ENCODE measurements at places on chromosomes 11 and 22.

DNA sequence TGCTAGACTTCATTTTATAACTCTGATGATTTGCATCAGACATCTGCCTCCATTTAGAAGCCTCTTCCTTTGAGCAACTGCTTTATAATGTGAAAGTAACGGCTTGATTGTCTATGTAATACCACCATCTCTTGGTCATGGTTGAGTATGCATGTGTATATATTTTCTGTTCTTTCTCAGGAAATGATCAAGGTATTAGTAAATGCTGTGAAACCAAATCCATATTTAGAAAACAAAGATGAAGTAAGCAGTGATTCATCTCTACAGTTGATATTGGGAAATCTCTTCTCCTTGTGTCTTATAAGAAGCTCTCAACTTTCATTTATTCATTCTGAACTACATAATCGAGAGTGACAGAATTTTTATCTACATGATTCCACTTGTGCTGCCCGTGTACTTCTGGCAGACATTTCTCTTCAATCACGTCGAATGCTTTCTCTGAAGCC, 104.6 kb upstream of the ANO3 start:
- no peak for DNase-seq
- H3K27ac ChIP-seq: no peak overlapping the region
- H3K36me3 ChIP-seq: no peaks in the 10 kb centered on the region
- H3K27me3 ChIP-seq: no peaks in the 10 kb centered on the region
- H3K4me1 ChIP-seq: no peaks in the 10 kb centered on the region

GRCh38 chr11:13163158-13163557, 114.4 kb upstream of the BMAL1 start:
- no peaks in the 10 kb centered on the region for H3K36me3 ChIP-seq
- H3K4me3 ChIP-seq: no peak overlapping the region
- no peaks in the 10 kb centered on the region for H3K4me1 ChIP-seq
- H3K27ac ChIP-seq: no peak overlapping the region

- no peak for DNase-seq
- H3K27me3 ChIP-seq: peaks cover 9% of the 10 kb centered on the region
- no peaks in the 10 kb centered on the region for H3K4me1 ChIP-seq
- H3K36me3 ChIP-seq: no peaks in the 10 kb centered on the region
Observed at GRCh38 chr11:119941636-119942411, 196.1 kb downstream of the TRIM29 start.

- no peak overlapping the region for H3K27ac ChIP-seq
- no peak for DNase-seq
- H3K36me3 ChIP-seq: no peaks in the 10 kb centered on the region
- H3K4me1 ChIP-seq: peaks cover 6% of the 10 kb centered on the region
Observed at GRCh38 chr11:45102361-45102809, 44.1 kb upstream of the PRDM11 start.

- H3K4me1 ChIP-seq: peaks cover 53% of the 10 kb centered on the region
- H3K27me3 ChIP-seq: no peaks in the 10 kb centered on the region
- peak; percentile 79 for DNase-seq
- H3K36me3 ChIP-seq: no peaks in the 10 kb centered on the region
Observed at GRCh38 chr22:19120829-19121630, 1.2 kb downstream of the DGCR2 start.

DNA sequence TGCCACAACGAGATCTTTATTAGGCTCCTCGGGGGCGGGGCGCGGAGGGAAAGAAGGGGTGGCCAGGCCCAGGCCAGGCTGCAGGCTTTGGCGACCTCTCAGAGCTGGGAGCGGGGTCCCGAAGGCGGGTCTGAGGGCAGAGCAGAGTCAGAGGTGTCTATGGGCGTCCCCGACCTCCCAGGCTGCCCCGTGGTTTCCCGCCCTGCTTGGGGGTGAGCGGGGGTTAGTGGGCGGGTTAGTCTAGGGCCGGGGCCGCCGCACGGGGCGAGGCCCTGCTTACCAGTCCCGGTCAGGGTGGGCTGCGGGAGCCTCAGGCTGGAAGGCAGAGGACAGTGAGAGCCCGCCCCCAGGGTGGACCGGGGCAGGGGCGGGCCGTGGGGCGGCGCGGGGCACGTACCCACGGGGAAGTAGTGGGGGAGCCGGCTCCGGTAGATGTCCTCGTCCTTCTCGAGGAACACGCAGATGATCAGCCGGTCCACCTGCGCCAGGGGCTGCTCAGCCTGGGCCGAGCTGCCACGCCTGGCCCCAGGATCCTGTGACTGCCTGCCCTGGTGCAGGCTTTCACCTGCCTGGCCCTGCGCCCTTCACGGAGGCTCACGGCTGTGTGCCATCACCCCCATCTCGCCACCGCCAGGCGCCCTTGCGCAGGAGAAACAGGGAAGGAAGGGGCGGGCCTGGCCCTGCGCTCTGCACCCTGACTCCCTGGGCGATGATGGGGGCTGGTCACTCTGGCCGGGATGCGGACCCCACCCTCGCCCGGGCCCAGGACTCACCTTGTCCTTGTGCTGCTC, 12.5 kb downstream of the OTUB1 start:
- peak overlapping the region; percentile 44 for H3K4me3 ChIP-seq
- H3K4me1 ChIP-seq: peaks cover 37% of the 10 kb centered on the region
- H3K36me3 ChIP-seq: peaks cover 38% of the 10 kb centered on the region

GRCh38 chr11:1483445-1483961, 3.1 kb downstream of the MOB2 start:
- peaks cover 14% of the 10 kb centered on the region for H3K36me3 ChIP-seq
- no peak overlapping the region for H3K4me3 ChIP-seq
- H3K27me3 ChIP-seq: no peaks in the 10 kb centered on the region
- peaks cover 48% of the 10 kb centered on the region for H3K4me1 ChIP-seq
- no peak overlapping the region for H3K27ac ChIP-seq

DNA sequence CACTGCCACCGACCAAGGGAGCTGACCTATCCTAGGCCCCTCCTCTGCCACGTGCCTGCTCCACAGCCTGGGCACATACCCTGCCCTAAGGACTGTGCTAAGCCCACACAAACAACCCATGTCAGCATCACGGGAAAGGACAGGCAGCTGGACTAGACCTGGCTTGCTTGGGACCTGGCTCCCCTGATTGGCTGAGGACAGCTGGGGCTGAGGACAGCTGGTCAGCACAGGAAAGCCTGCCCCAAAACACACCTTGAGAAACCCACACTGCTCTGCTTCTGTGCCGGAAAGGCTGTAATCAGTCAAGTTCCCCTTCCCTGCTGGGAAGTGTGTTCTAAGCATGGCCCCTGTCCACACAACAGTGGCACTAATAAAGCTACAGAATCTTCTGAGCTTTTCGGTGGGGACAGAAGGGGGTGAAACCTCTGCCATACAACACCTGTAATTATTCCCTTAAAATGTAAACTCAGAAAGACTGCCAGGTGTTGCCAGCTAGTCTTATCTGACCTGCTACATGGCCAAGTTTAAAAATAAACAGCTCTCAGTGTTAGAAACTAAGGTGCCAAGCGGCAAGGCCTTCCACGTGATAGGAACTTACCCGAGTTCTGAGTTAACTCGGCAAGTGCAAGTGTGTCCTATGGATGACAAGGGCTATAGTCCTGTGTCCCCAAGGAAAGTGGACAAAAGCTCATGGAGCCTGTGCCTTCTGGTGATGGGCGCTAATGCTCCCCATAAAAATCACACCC, 35.7 kb upstream of the ARFGAP3 start:
- H3K36me3 ChIP-seq: peaks cover 27% of the 10 kb centered on the region
- DNase-seq: no peak
- peaks cover 53% of the 10 kb centered on the region for H3K4me1 ChIP-seq
- no peak overlapping the region for H3K4me3 ChIP-seq
- peak overlapping the region; percentile 72 for H3K27ac ChIP-seq
- no peaks in the 10 kb centered on the region for H3K27me3 ChIP-seq

DNA sequence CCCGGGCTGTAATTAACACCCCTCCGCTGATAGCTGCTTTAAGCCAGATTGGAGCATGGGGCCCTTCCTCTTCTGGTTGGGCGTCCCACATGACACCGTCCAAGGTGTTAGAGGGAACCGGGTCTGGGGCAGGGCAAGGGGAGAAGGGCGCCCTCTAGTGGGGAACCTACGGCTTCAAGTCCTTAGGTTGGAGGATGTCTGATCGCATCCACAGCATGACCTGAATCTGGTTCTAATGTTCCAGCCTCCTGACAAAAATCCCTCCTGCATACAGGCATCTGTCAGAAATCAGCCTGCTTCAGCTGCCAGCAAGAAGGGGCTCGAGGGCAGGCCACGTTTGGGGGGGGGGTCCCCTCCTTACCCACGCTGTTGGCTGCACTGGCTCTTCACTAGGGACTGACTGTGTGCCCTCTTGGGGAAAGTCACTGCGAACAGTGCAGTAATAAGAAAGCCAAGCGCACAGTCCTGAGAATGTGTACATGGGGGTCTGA, 94.2 kb upstream of the TBCEL start:
- no peaks in the 10 kb centered on the region for H3K36me3 ChIP-seq
- no peak for DNase-seq
- no peak overlapping the region for H3K4me3 ChIP-seq
- H3K27ac ChIP-seq: no peak overlapping the region
- H3K27me3 ChIP-seq: no peaks in the 10 kb centered on the region

DNA sequence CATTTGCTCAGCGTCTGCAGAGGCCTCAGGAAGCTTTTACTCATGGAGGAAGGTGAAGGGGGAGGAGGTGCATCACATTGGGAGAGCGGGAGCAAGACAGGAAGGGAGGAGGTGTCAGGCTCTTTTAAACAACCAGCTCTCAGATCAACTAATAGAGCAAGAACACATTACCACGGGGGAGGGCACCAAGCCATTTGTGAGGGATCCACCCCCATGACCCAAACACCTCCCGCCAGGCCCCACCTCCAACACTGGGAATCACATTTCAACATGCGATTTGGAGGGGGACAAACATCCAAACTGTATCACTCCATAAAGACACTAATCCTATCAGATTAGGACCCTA, 18.9 kb upstream of the THY1 start:
- DNase-seq: no peak
- no peaks in the 10 kb centered on the region for H3K4me1 ChIP-seq
- no peaks in the 10 kb centered on the region for H3K27me3 ChIP-seq
- no peak overlapping the region for H3K4me3 ChIP-seq
- H3K27ac ChIP-seq: no peak overlapping the region

- DNase-seq: no peak
- no peak overlapping the region for H3K27ac ChIP-seq
- H3K4me3 ChIP-seq: no peak overlapping the region
- H3K27me3 ChIP-seq: no peaks in the 10 kb centered on the region
Observed at GRCh38 chr22:27210111-27210730, 552.8 kb downstream of the MIAT start.

GRCh38 chr11:131447898-131448297, 77.5 kb downstream of the NTM start:
- DNase-seq: no peak
- no peaks in the 10 kb centered on the region for H3K36me3 ChIP-seq
- H3K4me1 ChIP-seq: no peaks in the 10 kb centered on the region
- H3K27ac ChIP-seq: no peak overlapping the region
- no peaks in the 10 kb centered on the region for H3K27me3 ChIP-seq

- H3K27me3 ChIP-seq: no peaks in the 10 kb centered on the region
- no peaks in the 10 kb centered on the region for H3K36me3 ChIP-seq
- peaks cover 28% of the 10 kb centered on the region for H3K4me1 ChIP-seq
- DNase-seq: no peak
- peak overlapping the region; percentile 13 for H3K27ac ChIP-seq
Observed at GRCh38 chr11:12800032-12800671, 125.9 kb downstream of the TEAD1 start.

GRCh38 chr11:113873236-113873626, 2.1 kb downstream of the USP28 start:
- H3K27me3 ChIP-seq: no peaks in the 10 kb centered on the region
- no peak for DNase-seq
- no peaks in the 10 kb centered on the region for H3K36me3 ChIP-seq
- H3K4me3 ChIP-seq: no peak overlapping the region
- peaks cover 3% of the 10 kb centered on the region for H3K4me1 ChIP-seq
- no peak overlapping the region for H3K27ac ChIP-seq

- H3K36me3 ChIP-seq: no peaks in the 10 kb centered on the region
- H3K4me3 ChIP-seq: no peak overlapping the region
- peak; percentile 11 for DNase-seq
Observed at GRCh38 chr11:71311928-71312510, 59.6 kb upstream of the SHANK2 start.

- no peak overlapping the region for H3K27ac ChIP-seq
- H3K4me1 ChIP-seq: no peaks in the 10 kb centered on the region
- H3K36me3 ChIP-seq: no peaks in the 10 kb centered on the region
- no peak for DNase-seq
Observed at GRCh38 chr11:5291207-5291838, 10.4 kb downstream of the OR51B4 start.

- H3K4me1 ChIP-seq: no peaks in the 10 kb centered on the region
- H3K36me3 ChIP-seq: no peaks in the 10 kb centered on the region
- H3K27me3 ChIP-seq: no peaks in the 10 kb centered on the region
- H3K27ac ChIP-seq: no peak overlapping the region
- no peak overlapping the region for H3K4me3 ChIP-seq
Observed at GRCh38 chr11:111176603-111177002, 68.9 kb upstream of the POU2AF2 start.

GRCh38 chr11:112175599-112175952, 264 bp downstream of the BCO2 start:
- H3K4me1 ChIP-seq: peaks cover 5% of the 10 kb centered on the region
- peak overlapping the region; percentile 58 for H3K27ac ChIP-seq
- no peaks in the 10 kb centered on the region for H3K36me3 ChIP-seq
- DNase-seq: no peak

DNA sequence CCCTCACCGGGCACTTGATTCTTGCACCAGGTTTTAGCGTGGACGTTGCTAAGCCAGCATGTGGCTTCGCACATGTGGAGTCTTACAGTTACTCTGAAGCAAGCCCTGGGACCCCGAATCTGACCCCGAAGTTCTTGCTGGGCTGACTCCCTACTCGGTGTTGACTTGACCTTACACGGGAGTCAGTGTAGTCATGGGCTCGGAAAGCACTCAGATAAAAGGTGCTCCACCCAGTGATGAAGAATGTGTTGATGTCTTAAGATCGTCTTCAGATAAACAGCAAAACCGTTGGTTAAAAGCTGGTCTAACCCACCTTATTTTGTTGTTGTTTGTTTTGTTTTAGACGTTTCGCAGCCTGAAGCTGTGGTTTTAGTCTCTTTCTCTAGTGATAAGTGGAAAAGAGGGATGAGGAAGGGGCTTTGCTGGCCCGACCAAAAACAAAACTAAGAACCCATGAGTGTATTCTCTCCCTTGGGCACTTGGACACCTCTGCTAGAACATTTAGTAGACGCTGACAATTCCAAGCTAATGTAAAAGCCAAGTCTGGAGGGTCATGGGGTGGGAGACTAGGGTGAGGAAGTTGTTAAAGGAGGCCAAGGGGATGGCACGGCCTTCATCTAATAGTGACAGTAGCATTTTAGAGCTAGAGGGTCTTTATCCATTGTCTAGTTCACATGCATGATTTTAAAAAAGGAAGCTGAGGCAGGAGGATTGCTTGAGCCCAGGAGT, 69.9 kb downstream of the BCR start:
- DNase-seq: no peak
- no peak overlapping the region for H3K4me3 ChIP-seq
- peaks cover 16% of the 10 kb centered on the region for H3K36me3 ChIP-seq

DNA sequence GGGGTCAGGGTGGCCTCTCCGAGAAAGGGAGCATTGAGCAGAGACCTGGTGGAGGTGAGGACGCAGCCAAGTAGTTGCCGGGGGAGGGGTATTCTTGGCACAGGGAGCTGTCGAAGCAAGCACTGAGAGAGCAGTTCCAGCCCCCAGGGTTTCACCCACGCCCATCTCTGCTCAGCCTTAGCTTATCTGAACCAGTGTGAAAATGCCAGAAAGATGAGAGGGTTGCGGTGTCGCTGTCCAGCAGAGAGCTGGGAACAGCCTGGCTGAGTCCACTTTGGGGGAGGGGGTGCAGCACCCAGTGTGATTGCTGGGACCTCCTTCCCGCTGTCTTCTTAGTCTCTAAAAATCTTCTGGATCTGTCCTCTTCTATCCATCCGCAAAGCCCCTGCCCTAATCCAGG, 123.3 kb upstream of the TBCEL start:
- DNase-seq: no peak
- no peak overlapping the region for H3K27ac ChIP-seq
- H3K36me3 ChIP-seq: no peaks in the 10 kb centered on the region
- no peaks in the 10 kb centered on the region for H3K27me3 ChIP-seq
- no peaks in the 10 kb centered on the region for H3K4me1 ChIP-seq
- H3K4me3 ChIP-seq: no peak overlapping the region

Data from upper lobe of right lung (tissue), 1 donor.